HFFc6 (cell line): ENCODE measurements at places on chromosomes 11 and 22. TPM values are rescaled to one million over a fixed set of nuclear protein-coding genes. Genes with fewer than 3 reads are reported as not detected.

- DNase-seq = no peak
These were observed 256.9 kb downstream of the KIRREL3 start for GRCh38 chr11:126743628-126744027.

GRCh38 chr11:34356576-34356912 lies 1.3 kb downstream of the ABTB2 start:
- peak; percentile 28 for DNase-seq

CHRM1 gene
- not detected in 2 replicates for total RNA-seq

DNA sequence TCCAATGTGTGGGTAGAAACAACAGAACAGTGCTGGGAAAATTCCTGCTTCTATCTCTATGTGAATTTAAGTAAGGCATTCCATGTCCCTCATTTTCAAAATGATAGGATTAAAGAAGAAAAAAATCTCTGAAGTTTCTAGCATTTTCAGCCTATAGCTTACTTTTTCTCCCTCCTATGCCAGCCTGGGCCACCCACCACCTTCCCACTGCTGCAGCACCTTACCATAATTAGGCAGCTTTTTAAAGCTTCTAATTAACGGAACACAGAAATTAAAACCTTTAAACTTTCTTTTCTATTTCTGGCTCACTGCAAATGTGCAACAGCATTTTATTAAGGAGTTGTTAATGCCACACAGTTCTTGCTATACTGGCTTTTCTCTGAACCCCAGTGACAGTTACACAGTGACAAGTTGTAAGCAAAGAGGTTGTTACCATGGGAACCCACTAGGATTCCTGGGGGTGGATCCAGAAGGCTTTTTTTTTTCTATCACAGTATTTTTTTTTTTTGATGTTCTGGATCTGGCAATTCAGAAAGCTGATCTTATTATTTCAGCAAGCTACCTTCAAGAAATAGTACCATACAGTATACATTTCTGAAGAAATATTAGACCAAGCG lies 20.2 kb downstream of the CELF1 start:
- DNase-seq = peak; percentile 9

GRCh38 chr22:37049224-37049623 lies 2.3 kb upstream of the KCTD17 start:
- no peak for DNase-seq

TESMIN gene
- 3.9 to 7.1 TPM (median 4.3 TPM) in 3 replicates for total RNA-seq

GRCh38 chr11:9386086-9386485 lies 1.6 kb downstream of the IPO7 start:
- no peak for DNase-seq

- DNase-seq = no peak
These were observed 634.5 kb upstream of the B3GAT1 start for GRCh38 chr11:135046556-135046955.

TIGD3 gene
- 0.13 to 0.15 TPM in 2 of 3 replicates, not detected in the other for total RNA-seq

ESAM gene
- total RNA-seq = 0.11 TPM in 1 of 2 replicates, not detected in the other

DNA sequence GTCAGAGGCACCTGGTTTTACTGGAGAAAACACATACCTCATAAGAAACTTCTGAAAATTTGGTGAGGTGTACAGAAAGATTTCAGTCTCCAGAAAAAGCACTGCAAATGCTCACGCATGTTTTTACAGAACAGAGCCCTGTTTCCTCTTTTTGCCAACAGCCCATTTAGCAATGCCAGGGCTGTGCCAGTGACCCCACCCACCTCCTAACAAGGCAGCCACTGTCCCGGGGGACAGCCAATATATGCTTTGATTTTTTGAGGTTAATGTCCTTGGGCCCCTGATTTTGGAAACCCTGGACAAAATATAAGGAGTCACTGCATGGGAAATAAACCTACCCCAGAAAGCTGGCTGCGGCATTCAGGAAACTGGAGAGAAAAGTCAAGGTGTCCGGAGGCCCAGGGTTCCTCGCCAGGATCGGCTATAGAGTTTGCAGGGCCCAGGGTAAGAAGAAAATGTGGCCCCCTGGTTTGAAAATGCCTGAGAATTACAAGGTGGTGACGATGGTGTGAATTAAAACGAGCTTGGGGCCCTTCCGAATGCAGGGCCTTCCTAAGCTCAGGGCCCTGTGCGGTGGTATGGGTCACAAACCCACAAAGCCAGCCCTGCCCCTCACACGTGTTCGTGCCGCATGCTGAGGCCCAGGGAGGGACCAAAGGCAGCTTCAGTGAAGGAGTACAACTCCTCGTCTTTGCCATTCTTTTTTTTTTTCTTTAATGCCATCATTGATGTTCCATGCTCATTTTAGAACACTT lies 71.1 kb upstream of the WNT7B start:
- DNase-seq = no peak
